ENCODE measurements at places on chromosomes 1 and 21.

DNA sequence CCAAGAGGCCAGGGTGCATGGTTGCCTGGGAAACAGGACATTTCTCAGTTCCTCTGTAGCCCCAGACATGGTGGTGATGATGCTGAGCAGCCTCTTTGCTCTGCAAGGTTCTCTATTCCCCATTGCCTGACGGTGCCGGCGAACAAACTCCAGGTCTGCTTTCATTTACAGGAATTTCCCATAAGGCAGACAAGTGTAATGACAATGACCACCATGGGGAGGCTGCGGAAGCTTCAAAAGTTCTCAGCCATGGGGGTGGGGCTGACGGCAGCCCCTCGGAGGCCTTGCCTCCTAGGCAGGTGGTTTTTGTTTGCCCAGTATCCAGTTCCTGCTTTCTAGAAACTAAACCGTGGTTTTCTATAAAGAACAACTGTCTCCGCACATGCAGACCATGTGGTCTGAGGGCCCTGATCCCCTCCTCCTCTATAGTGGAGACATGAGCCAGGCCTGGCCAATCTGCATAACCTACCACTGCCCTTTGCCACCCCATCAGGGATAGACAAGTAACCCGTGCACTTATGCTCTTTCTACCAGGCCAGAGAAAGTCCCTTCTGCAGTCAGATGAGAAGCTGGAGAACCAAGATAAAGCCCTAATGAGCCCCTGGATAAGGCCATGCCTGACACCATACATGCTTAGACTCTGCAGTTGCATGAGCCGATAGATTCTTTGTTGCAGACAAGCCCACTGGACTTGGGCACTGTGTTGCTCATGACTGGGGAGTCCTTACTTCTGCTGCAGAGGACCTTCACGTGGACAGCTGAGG is 54.1 kb downstream of the LDLRAD2 start:
- no peak for DNase-seq

DNA sequence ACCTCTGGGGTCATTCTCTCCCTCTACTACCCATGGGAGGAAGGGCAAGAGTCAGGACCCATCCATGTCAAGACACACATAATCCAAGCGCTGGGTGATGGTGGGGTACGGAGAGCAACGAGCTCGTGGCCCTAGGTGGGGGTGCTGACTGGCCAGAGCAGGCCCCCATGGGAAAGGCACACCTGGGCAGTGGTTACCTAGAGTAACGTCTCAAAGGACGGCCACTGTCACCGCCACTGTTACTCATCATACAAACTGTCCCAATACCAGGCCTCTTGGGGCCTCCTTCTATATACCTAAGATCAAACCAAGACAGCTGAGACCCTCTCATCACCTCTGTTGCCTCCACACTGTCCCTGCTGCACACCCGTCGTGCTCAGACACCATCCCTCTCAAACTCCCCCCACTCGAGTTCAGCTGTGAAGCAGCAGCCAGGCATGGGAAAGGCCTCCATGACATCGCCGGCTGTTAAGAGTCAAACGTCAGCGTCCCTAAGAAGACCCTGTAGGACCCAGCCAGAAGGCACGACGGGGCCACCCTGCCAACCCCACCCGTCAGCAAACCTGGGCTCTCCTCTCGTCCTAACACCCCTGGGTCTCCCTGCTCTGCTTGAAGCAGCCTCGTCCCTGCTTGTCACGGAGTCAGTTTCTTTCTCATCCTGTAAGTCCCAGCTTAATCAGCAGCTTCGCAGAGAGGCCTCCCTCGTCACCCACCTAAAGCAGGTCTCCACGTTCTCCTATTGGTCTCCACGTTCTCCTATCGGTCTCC is 15.3 kb downstream of the NPHP4 start:
- DNase-seq: no peak

DNA sequence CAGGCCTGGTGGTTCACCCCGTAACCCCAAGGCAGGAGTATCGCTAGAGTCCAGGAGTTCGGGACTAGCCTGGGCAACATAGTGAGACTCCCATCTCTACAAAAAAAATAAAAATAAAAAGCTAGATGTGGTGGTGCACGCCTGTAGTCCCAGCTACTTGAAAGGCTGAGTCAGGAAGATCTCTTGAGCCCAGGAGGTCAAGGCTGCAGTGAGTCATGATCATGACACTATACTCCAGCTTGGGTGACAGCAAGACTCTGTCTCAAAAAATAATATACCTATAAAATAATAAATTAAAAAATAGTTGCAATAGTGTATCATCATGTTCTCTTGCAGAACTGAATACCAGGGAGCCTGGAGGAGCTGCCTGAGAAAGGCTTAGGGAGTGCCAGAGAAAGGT is 19.9 kb upstream of the TMEM39B start:
- peak; percentile 21 for DNase-seq

- no peak for DNase-seq
These were observed 35.5 kb downstream of the SH3GLB1 start for GRCh38 chr1:86739648-86740509.

DNA sequence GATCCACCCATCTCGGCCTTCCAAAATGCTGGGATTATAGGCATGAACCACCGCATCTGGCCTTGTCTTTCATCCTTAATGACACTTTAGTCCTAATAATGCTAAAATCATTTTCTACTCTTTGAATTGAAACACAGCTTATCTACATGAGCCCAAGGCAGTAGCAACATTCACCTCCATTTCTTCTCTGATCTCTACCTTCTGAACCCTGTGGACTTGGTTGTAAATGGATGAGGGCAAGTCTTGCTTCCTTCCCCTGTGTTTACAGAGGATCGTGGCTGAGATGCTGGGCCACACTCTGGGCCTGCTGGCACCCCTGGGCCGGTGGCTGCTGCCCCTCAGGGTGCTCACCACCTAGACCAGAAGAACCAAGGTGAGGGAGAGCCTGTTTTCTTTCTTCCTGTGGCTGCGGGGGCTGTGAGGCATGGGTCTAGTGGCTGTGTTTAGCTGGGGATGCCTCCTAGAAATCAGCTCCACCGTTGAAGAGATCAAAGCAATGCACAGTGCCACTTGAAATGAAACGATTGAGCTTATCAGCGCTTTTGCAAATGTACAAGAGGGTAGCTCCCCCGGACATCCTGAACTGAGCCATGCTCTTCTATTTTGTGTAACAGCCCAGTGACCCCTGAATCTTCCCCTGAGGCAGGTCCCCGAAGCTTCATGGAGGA is 32.2 kb upstream of the LGALS8 start:
- no peak for DNase-seq

DNA sequence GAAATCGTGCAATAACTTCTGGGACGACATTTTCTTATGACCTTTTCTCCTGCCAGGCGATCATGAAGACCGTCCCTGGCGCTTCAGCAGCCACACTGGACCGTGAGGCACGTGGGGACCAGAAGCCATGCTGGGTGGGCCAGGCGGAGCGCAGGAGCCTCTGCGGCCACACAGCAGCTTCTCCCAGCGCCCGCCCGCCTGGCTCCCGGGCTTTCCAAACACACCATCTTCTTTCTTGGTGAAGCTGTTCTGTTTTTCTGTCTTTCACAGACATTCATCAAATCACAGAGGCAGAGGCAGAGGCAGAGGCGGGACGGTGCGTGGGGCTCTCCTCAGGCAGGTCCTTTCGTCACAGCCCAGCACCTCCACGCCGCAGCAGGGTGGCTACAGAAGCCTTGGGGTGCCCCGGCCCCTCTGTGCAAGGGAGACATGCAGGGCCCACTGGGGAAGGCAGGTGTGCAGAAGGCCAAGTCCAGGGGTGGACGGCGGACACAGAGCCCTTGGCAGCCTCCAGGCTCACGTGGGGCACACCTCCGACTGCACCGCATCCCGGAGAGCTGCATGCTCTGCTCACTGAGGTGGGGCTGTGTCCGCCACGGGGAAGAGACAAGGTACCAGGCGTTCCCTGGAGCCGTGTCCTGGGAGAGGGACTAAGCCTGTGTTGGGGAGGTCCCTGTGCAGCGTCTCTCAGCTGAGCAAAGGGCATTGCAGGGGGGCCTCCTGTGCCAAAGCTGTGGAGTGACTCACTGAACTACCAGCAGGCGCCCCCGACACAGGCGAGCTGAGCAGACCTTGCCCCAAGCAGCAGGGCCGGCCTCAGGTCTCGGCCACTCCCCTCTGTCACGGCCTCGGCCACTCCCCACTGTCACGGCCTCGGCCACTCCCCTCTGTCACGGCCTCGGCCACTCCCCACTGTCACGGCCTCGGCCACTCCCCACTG is 2.6 kb upstream of the TMEM240 start:
- no peak for DNase-seq

DNA sequence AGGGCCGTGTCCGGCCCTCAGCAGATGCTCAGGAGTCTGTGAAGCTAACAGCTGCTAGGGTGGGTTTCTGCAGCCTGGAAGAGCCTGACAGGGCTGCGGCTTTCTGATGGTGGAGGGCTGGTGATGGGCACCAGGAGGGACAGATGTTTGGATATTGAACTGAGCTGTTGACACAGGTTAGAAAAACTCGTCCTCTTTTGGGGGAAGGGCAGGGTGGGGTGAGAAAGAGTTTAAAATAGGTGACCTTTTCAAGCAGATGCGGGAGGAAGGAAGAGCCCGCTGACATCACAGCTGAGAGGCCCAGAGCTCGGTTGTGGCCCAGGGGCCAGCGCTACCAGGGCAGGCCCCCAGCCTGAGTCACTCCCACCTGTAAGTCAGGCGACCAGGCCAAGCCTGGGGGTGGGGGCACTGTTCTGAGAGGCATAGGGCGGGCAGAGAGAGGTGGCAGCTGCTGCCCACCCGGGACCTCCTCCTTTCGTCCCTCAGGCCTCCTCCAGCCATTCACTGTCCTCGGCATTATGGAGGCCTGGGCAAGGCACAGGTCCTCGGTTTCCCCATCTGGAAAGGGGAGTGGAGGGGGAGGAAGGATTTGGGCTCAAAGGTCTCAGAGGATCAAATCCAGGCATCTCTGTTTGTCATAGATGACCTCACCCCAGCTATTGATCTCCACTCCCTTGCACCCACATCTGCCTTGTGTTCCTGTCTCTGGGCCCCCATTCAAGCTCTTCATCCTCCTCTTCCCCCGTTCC is 32.3 kb upstream of the ID3 start:
- DNase-seq: no peak

DNA sequence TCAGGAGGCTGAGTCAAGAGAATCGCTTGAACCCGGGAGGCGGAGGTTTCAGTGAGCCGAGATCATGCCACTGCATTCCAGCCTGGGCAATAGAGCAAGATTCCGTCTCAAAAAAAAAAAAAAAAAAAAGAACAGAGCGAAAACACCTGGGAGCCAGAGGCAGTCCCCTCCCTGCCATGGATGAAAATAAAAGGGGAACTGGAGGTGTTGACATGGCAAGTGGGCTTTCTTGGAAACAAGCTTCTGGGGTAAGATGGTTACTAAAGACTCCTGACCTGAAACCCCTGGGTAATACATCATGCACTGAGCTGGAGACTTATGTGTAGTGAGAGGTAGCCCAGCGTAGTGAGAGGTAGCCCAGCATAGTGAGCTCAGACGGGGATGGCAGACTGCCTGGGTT is 31.6 kb downstream of the ADCY10 start:
- DNase-seq: no peak

- DNase-seq: no peak
These were observed 12.0 kb upstream of the MX2 start for GRCh38 chr21:41349619-41350390.

Data from MG63 (cell line).